T-helper 17 cell (primary cell): ENCODE measurements at places on chromosomes 3 and 15. TPM values are rescaled to one million over a fixed set of nuclear protein-coding genes. Genes with fewer than 3 reads are reported as not detected.

Gene EIF4G1
- total RNA-seq, result 236 TPM

Gene ITIH4
- 40.6 TPM for total RNA-seq

Gene LIPH
- 0.32 TPM for total RNA-seq

DNA sequence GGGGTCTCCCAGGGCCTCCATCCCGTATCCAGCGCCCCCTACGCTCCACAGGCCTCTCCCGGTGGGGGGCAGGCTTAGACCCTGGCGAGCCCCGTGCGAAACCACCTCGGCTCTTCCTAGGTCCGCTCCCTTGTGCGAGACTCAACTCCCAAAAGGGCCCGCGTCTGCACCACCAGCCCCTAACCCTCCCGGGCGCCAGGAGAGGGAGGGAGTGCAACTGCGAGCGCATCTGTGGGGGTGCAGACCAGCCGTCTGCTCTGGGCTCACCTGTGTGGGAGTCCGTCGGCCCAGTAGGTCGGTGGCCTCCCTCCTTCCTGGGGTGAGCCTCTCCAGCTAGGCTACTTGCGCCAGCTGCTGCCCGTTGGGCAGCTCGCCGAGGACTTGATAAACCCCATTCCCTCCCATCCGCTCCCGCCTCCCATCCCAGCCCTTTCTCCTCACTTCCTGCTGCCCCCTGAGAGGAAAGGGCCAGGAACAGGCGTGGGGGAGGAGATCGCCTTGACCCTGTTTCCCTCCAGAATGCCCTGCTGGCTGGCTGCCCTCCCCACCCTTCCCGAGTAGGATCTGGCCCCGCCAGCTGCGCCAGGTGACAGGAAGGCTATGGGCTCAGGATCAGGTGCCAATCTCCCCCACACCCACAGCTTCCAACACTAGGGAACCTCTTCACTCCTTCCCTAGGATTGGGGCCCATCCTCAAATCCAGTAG lies at the start of gene HYAL2:
Gene HYAL2 (minus strand): TSS at position 360 of the 706 bp plus-strand sequence. CDS start 2,256 bp downstream, outside the sequence.
- DNase-seq, result no peak

DNA sequence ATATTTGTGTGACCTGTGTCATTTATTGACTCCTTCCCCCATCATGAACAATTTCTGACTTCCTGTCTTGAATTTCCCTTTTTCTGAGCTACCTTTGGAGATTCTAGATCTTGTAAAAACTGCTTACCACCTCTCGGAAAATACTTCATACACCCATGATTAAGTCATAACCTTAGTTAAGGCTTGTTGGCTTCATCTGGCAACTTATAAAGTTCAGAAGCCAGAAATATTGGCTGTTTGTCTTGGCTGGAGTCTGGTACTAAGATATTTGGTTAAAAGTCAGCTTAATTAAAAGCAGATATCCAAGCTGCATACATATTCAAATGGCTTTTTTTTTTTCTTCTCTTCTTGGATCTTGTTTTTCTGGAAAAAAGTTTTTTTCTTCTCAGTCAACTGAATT lies 37.3 kb upstream of the B3GALNT1 start:
- no peak for DNase-seq

- DNase-seq, result no peak
Observed at GRCh38 chr3:52811452-52812011, 16.9 kb downstream of the ITIH3 start.

DNA sequence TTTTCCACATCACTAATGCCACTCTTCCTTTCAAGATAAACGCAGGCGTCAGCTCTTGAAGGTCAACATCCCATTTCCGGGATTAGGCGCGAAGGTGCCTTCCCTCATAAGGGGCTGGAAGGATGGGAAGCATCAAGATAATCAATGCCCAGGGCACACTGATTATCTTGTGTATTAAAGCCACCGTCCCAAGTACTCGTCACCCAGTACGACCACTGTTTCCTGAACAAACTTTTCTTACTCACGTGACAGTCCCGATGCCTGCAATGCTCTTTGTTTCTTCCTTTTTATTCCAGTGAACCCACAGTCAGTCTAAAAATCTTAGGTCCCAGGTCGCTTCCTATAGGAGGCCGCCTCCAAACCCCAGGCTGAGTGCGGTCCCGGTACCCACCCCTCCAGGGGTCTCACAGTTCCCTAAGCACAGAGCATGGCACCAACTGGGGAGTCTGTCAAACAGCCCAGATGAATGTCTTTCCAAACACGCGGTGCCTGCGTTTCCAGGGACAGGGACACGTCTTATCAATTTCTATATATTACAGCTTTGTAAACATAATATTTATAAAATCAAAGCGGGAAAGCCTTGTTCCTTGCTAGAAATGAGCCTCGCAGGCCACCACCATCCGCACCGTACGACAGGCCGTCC lies 589 bp downstream of the ANAPC13 start:
- DNase-seq, result no peak

- DNase-seq, result no peak
Observed at GRCh38 chr3:148389916-148390315, 307.8 kb upstream of the AGTR1 start.

DNA sequence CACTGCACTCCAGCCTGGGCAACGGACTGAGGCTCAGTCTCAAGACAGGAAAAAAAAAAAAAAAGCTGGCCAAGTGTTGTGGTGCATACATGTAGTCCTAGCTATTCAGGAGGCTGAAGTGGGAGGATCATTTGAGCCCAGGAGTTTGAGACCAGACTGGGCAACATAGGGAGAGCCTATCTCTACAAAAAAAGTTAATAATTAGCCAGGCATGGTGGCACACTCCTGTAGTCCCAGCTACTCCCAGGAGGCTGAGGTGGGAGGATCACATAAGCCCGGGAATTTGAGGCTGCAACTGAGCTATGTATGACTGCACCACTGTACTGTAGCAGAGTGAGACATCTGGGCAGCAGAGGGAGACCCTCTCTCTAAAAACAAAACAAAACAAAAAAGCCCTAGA lies 58.9 kb downstream of the RBPMS2 start:
- DNase-seq, result no peak
